ENCODE measurements at places on chromosomes 6 and 20. TPM values are rescaled to one million over a fixed set of nuclear protein-coding genes. Genes with fewer than 3 reads are reported as not detected.

BTNL2 gene
- total RNA-seq: not detected

ULBP3 gene
- total RNA-seq: not detected

- no peak for DNase-seq
Measured at GRCh38 chr6:112259337-112259675, 4.9 kb upstream of the LAMA4 start.

DNA sequence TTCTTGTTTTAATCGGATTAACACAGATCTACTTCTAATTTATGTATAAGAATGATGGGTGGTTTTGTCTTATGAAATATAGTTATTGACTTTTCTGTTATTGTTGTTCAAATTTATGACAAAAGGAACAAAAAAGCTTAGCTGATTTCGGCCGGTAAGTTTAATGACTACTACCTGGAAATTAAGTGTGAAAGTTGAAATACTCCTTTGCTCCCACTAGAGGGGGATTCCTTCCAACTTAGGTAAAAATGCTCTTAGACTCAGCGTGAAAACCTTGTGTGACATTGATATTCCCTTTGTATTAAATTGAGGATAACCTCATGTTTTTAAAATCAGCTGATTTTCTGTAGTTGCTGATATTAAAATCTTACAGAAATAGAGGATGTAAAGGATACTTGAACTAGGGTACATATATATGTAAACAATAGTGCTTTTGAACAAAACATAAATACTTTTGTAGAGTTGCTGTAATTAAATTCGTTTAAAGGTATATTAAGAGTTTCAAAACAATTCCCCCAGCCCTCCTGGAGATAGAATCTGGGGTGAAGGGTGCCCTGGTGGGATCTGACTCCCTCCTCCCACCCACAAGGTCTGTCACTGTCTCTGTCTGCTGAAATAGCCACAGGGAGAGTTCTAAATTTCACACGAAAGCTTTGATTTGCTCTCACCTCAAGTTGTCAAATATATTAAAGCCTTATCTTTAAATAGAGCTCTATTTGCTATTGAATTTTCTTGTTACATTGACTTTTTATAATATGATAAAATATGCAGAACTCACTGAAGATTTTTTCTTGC, 257.5 kb downstream of the ARID1B start:
- no peak for DNase-seq

- DNase-seq: no peak
Measured at GRCh38 chr6:127291495-127291894, 24.8 kb downstream of the RNF146 start.

PREX1 gene
- total RNA-seq: 69.4 TPM

ANKEF1 gene
- 0.32 TPM for total RNA-seq

TFAP2C gene
- not detected for total RNA-seq

C6orf52 gene
- 3.6 TPM for total RNA-seq

- DNase-seq: peak; percentile 47
Measured at GRCh38 chr6:32439602-32440214, at the start of gene HLA-DRA. HLA-DRA (plus strand) TSS chr6:32439887; CDS start chr6:32439951, 64 bp downstream.

GRCh38 chr6:159148641-159149040, 20.6 kb upstream of the FNDC1 start:
- no peak for DNase-seq

GRCh38 chr6:111208933-111209332, 121.6 kb downstream of the SLC16A10 start:
- no peak for DNase-seq

GRCh38 chr20:52439375-52439774, 247.8 kb upstream of the ZFP64 start:
- no peak for DNase-seq

DNA sequence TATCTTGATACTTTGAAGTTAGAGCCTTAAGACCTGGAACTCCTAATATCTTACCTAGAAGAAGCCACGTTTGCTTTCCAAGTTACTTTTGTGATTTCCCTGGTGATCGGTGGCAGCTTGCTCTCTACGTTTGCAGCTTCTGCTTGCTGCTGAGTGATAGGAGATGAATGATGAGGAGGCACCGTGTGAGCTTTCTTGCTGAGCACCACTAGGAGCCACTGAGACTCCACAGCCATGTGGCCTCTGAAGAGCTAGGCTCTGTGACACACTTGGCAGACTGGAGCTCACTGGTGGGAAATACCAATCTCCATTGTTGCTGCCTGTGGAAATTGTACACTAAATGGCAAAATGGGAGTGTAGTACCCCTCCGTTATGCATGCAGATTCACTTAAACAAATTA, 161.8 kb downstream of the IBTK start:
- no peak for DNase-seq

DNA sequence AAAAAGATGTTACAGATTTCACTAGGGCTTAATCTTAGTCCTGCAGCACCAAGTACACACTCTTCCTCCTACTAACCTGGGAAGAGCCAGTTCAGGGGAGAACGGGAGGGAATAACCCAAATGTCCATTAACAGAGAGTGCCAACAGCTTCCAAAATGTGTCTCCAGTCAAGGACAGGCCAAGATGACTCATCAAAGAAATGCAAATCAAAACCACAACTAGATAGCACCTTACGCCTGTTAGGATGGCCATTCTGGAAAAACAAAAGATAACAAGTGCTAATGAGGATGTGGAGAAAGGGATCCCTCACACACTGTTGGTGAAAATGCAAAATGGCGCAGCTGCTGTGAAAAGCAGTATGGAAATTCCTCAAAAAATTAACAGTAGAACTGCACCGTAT, 3.8 kb upstream of the MAS1L start:
- no peak for DNase-seq

DNA sequence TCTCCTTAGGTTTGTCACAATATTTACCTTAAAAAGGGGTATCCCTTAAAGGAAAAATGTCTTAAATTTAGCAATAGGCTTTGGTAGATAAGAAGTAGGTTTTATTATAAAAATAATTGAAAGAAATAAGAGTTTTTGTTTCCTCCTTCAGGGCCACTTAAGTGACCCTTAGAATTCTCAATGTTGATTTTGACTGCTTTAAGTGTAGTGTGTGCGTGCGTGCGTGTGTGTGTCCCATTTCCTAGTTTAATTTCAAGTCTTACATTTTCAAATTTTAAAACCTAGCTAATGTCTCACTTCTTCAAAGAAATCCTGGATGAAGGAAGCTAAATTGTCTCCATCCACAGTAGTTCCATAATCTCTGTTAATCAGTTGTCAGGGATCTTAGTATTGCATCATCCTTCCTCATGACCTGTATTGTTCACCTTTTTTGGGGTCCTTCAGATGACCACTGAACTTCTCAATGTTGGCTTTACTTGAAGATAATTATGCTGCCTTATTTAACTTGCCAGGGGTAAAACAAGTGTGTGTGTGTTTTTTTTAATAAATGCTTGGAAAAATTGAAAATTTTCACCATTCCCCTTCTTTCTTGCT, 50.7 kb upstream of the TFB1M start:
- no peak for DNase-seq

GRCh38 chr6:162099685-162100084, 627.9 kb downstream of the PRKN start:
- peak; percentile 1 for DNase-seq

DNA sequence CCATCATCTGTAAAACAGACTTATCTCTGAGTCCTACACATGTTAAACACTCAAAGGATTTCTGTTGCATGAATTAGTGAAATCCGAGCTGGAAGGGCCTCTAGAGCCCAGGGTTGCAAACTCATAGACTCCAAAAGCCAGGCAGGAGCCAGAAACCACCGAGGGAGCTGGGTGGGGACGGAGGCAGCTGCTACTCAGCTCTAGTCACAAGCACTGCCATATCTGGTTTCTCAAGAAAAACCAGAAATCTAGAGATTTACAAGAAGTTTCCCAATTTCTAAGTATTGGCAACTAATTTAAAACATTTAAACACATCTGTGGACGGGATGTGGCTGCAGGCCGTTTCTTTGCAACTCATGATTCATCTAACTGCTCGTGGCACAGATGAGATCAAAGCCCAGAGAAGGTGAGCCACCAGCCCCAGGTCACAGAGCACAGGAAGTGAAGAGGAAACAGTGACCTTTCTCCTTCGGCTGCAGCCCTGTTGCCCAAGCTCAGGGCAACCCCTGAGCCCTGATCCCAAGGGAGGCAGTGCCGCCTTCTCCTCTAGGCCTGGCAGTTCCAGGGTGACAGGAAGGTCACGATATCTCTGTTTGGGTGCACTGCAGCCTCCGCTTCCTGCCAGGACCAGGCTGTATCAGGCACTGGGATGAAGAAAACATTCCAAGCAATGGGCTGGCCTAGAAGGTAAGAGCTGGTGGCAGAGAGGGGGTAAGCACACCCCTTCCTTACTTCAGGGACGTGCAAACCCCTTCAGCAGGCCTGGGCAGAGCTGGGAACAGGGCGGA, 26.4 kb upstream of the PTGIS start:
- DNase-seq: peak; percentile 76

DNA sequence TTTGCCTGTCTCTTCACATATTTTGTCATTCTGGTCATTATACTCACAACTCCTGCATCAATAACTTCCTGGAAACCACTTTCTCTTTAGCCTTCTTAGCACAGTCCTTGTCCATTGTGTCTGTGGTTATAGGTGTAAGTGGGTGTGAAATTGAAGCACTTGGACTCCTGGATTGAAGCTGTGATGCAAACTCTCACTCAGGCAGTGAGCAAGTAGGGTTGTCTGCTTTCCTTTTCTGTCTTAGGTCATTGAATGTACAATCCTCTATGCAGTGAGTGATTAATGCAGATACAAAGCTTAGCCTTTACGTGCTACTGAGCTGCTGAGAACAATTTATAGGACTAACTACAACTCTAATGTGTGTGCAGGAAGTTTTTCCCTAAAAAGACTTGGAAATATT, 54.8 kb downstream of the ADGRB3 start:
- DNase-seq: no peak

DNA sequence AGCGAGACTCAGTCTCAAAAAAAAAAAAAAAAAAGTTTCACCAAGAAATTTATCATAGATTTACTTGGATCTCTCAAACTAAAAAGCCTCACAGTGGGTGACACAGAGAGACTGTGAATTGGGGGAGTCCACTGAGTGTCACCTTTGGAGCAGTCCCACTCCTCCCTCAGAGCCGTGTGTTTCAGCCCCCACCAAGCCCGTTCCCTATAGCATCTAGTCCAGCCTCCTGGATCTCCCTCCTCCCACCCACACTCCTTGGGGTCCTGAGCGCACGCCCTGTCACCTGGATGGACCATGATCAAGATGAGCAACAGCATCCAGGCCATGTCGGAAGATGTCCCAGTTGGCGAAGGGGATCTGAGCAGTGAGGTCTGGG, 422 bp downstream of the NCR3 start:
- DNase-seq: no peak

DNA sequence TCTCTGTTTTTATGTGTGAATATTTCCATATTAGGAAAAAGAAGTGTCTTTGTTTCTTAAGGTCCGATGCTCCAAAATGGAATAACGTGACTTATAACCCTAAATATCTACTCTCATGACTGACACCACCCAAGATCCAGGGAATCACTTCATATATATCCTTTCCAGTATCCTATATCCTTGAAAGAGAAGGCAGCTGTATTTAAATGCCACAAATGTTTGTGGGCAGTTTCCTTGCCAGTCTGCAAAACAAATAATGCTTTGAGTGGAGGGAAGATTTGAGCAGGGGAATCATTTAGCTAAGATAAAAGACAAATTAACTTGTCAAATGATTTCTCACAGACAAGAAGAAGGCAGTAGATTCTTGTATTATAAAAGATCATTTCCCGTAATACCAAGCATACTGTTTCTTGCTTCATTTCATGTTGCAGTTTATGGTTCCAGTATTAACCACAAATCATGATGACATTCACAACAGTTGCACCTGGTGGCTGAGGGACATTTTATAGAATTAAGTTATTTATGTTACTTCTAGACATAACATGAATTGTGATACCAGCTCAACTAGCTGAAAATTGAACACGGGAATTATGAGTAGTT, 30.0 kb upstream of the FABP7 start:
- no peak for DNase-seq

SLC17A9 gene
- 7.6 TPM for total RNA-seq

DNA sequence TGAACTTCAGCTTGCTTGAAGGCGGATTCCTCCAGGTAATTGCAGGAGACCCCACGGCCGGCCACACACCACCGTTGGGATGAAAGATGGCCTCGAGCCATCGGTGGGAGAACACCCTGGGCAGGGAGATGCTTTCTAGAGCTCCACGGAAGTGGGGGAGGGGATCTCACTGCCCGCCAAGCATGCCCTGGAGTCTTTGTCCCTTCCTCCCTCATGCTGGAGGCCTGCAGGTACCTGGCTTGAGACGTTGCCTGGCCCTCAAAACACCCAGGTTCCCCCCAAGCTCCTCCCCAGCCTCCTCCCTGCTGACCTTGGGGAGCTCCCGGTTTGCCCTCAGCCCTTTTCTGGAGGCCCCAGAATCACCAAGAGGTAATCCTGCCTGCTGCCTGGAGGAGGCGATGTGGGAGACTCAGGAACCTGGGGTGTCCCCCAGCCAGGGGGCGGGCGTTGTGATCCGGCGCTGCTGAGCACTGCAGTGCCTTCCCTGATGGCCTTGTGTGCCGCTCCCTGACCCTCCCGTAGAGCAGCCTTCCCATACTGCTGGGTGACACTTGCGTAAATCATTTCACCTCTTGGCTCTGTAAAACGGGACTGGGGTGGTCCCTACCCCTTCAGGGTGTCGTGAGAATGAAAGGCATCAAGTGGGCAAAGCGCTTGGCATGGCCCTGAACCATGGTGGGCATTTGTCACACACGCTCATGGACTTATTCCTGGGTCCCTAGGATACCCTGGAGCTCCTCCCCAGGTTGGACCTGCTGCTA, 91.4 kb downstream of the CEBPB start:
- DNase-seq: no peak

SLC17A1 gene
- not detected for total RNA-seq

GRCh38 chr6:80618953-80619352, 512.5 kb downstream of the BCKDHB start:
- no peak for DNase-seq

POU5F1 gene
- not detected for total RNA-seq

DNA sequence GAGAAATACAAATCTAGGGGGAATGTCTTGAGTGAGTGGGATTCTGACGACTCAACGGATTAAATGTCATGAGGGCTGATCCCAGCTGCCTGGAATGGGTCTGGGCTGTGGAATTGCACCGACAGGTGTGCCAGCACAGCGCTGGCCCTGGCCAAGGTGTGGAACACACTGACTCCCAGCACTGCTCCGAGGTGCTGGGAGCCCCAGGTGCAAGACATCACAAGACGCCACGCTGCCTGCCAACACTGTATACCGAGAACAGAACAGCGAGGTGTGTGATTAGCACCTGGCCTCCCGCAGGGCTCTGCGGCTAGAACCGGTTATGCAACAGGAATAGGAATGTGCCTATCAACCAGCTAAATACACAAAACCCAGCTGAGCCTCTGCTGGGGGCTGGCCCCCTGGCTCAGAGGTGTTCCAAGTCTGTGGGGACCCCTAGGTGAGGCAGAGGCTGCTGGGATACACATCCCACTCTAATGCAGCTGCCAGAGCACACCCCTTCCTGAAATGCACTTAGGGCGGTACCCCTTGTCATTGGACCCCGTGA, 24.8 kb upstream of the APMAP start:
- no peak for DNase-seq
